Fibroblast of upper back skin (primary cell): ENCODE measurements at places on chromosomes 6 and 20.

DNA sequence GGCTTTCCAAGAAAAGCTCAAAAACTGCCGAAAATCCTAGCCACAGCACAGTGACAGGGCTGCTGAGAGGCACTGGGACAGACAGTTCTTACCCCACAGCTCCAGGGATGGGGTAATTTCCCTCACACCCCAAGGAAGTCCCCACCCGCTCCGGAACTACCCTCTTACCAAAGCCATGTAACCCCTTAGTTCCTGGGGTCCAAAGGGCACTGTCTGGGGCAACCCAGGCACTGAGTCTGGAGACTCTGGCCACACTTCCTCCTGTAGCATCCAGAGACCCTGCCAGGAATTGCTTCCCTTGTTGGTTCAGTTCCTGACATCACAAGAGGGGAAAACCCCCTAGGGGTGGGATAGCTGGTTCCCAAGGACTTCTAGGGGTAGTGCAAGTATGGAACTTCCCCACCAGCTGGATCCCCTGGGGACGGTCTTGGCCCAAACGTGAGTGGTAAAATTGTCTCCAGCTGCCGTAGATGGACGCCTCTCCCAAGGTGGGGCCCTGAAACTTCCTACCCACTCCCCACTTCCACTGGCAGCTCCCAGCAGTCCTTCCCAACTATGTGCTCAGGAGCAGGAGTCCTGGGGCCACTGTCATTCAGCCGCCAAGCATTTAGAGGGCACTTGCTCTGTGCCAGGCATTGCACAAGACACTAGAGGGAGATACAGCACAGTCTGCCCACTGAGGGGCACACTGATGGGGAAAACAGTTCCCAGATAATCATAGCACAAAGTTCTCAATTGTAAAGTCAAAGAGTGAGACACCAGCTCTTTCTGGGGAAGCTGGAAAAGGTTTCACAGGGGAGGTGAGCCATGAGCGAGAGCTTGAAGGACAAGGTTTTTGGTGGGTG is 17.2 kb upstream of the HCK start:
- peak; percentile 17 for DNase-seq

DNA sequence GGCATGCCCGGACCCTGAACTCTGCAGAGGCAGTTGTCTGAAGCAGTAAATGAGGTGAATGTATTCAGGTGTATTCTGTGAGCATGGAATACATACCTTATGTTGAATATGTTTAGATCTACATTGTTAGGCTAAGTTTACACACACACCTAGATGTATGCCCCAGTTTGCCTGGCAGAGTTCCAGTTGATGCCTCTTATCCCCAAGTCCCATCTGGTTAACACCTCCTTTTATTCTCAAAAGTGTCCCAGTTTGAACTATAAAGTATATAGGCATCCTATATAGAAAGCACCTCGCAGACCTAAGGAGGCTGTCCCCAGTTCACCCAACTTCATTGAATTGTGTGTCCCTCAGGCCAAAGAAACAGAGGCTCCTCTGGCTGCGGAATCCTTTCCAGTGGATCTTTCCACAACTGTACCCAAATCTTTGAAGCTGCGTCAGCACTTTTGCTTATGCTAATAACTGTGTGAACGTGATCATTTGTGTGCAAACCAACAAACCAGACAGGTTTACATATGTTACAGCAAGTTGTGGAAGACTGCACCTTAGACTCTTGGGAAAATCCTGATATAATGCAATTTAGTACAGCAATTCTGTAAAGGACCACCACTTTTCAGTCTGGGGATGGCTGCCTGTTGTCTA is 4.8 kb upstream of the DHX35 start:
- no peak for DNase-seq

GRCh38 chr20:22630701-22631100 is 46.3 kb upstream of the FOXA2 start:
- no peak for DNase-seq

DNA sequence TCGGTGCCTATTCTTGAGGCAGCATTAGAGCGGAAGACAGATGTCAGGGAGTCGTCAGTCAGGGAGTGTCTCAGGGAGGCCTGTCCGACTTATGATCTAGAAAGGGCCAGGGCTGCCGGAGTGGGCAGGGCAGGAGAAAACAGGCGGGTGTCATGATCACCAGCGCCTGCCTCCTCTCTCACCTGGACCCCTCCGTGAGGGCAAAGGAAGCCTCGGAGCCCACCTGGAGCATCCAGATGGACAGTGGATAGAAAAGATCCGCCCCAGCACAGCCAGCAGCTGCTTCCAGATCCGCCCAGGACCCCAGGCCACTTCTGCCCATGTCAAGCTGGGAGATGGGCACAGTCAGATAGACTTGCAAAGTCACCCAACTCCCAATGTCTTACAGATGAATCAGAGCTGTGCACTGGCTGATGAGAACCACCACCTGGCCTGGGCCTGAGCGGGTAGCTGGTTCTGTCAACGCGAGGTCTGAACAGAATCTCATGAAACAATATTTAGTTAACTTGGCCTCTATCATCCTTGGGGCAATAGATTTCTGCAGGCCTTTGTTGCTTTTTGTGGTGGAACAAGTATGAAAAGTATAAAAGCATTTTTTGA is 22.2 kb downstream of the PSMG4 start:
- DNase-seq, result peak; percentile 23

- no peak for DNase-seq
Observed at GRCh38 chr20:6157345-6157744, 34.5 kb upstream of the FERMT1 start.

DNA sequence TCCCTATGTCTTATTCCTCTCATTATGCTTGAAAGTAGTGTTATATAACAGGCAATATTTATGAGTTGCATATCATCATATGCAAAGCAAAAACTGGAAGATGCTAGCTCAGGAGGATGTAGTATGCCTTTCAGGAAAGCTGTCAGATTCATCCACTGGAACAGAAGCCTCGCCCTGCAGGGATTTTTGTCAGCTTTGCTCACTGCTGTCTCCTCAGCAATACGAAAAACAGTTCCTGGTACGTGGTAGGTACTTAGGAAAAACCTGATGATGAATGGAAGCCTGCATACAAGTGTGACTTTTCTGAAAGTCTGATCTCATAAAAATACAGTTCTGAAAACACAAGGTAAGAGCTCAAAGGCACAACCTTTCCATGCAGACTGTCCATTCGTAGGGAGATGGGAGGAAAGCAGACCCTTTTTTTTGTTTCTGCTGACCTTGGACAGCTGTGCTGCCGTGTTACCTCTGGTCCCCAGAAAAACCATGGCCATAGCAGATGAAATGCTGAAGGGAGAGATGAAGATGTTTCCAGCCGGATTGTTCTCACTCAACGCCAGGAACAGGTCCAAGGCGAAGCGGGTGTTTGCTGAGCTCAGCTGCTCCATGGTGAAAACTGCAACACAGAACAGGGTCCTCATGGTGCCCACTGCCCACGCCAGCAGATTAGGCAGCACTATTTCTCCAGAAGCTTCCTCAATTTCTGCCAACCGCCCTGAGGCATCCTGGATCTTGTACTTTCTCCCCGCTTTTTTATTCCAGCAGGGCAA is 1.5 kb downstream of the SERPINB1 start:
- no peak for DNase-seq

DNA sequence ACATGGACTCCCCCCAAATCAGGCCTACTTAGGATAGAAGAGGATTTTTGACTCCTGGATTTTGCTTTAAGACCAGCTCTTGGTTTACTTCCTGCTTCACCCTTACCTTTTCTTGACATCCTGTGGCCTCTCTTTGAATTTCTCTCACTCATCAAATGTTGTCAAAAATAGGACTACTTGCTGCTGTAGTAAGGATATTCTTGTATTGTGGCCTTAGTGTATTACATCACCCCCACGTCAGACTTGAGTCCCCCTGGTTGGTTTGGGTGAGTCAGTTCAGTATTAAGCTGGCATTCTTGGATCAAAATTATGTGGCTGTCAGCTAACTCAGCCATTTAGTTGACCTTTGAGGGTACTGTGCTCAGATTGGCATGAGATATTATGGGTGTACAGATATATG is 1.1 kb downstream of the TPX2 start:
- DNase-seq, result peak; percentile 44

DNA sequence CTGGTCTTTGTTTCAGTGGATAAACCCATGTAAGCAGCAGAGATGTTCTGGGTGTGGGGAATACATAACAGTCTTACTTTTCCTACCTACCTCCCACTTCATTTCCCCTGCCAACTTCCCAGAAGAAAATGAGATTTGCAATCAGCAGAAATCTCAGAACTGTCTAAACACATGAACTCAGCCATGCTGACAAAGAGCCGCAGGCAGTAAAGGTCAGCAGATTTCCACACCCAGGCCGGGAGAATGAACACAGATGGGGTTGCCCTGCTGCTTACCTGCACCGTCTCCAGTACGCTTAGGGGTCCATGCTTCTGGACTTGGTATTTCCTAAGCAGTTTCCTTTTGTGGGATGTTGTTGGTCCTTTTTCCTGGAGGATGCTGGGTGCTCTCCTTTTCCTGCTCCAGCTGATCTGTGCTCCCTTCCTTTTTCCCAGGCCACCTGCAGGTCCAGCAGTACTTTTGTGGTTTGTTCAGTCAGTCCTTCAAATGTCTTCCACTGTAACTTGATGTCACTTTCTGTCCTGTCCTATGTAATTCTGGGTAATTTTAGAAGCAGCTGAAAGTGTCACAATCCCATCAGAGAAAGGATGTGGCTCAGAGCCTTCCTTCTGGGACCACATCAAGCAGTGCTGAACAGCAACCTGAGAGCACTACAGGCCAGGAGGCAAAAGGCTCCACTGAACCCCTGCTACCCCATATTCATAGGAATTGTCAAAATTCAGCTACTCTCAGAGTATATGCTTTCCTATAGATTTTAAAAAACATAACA is 129.0 kb downstream of the CEP57L1 start:
- DNase-seq, result no peak

GRCh38 chr20:10898552-10898951 is 224.8 kb upstream of the JAG1 start:
- DNase-seq, result peak; percentile 48

DNA sequence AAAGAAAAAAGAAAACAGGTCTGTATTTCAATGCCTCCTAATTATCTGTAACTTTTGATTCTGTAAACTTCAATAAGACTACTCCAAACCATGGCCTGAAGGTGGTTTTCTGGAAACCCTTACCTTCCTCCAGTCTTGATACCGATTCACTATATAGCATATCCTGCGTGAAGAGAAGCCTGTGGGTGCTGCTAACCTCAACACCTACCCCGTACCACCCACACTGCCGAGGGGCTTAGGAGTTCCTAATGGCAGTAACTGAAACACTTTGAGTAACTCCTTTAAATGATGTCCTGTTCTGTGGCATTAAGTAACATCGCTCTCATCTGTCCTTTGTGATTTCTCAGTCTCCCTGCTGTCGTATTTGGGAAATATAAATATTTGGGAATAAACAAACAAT is 104.5 kb upstream of the CARMIL1 start:
- no peak for DNase-seq

GRCh38 chr6:33787954-33788693 is 806 bp downstream of the LEMD2 start:
- DNase-seq, result peak; percentile 69

DNA sequence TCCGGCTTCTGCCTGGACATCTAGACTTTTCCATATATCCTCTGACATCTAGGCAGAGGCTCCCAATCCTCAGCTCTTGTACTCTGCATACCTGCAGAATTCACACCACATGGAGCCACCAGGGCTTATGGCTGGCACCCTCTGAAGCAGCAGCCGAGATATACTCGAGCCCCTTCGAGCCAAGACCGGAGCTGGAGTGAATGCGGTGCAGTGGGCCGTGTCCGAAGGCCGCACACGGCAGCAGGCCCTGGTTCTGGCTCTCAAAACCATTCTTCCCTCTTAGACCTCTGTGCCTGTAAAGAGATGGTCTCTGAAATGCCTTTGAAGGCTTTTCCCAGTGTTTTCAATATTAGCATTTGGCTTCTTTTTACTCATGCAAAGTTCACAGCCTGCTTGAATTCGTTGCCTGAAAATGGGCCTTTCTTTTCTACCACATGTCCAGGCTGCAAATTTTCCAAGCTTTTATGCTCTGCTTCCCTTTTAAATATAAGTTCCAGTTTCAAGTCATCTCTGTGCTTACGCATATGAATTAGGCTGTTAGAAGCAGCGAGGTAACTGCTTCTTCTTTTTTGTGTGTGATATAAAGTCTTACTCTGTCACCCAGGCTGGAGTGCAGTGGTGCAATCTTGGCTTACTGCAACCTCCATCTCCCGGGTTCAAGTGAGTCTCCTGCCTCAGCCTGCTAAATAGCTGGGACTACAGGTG is 3.8 kb upstream of the SIRPB1 start:
- no peak for DNase-seq

DNA sequence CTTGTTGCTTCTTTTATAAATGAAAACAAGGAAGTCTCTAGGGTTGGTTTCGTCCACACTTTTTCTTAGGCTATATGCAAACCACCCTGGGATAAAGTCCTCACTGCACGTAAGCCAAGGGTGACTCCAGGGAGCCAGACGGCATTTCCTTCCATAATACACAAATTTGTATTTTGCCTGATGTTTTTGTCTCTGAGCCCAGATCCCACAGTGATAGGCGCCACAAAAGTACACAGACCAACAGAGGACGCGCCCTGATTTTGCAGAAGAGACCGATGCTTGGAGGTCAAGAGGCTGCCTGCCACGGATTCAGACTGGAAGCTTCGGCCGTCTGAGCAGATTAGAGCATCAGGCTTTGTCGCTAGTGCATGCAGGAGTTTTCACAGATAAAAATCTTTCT is 22.8 kb downstream of the FOXQ1 start:
- no peak for DNase-seq

GRCh38 chr20:1632178-1632577 is 12.4 kb upstream of the SIRPB1 start:
- DNase-seq, result no peak

DNA sequence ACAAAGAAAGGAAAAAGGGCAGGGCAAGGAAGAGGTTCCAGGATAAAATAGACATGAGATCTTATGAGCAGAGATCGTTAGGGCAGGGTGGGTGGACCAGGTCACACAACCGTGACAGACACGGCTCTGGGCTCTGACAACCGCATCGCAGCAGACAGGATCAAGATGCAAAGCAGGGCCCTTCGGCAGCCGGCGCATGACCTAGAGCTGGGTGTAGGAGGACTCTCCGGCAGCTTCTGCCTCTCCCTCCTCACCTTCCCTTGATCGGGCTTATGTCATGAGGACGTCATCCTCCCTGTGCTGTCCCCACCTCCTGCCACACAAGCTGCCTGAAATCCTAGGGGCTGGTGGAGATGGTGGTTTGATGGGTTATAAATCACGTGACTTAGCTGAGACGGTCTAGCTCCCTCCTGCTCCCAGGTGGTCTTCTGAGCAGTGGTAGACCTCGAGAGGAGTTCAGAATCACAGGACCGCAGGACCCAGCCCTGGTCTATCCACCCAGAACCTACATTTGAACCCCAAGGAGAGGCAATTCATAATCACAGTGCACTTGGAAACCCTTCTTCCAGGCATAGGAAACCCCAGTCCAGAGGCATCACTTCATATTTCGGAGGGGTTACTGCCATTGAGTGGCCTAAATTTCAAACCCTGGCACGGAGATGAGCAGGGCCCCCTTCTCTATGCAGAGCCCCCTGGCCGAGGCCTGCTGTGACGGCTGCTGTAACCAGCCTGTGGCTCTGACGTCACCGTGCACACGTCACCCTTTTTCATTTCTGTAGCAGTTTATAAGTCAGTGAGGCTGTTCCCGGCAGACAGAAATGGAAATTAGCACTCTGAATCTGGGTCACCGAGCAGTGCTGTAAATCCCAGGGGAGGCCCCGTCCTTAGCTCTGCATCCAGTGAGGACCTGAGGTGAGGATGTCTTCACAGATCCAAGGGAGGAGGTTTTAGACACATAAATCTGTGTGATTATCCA is 8.7 kb upstream of the CCR6 start:
- DNase-seq, result no peak
